ENCODE measurements at places on chromosomes 11 and 22. TPM values are rescaled to one million over a fixed set of nuclear protein-coding genes. Genes with fewer than 3 reads are reported as not detected.

Gene JAML
- total RNA-seq, result 5.3 TPM

DNA sequence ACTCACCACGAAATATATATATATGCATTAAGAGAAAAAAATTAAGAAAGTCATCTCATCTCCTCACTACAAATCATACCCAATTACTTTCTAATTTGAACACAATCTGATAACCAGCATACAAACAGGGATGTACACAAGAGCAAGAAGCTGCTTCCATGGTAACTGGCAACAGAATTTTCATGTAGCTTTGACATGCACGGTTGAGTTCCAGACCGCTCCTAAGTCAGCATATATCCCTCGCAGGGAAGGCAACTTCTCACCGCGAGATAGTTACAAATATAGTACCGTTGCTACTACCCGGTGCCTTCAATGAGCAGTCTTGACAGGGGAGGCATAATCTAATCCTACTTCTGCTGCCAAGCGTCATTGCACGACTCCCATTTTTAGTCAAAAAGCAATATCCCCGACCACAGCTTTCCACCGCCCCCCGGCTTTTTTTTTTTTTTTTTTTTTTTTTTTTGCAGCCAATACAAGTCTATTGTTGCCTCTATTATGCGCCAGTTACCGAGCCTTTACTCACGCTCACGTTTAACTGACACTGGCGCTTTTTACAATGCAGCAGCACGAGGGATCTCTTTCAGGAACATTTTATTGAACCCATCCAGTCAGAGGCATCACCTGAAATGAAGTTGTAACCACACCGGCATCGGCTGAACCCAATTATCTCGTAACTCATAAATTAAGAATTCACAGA is 2.2 kb downstream of the CADM1 start:
- DNase-seq, result no peak

Gene ASRGL1
- 8.1 TPM for total RNA-seq

Gene NCAM1
- 150 TPM for total RNA-seq

GRCh38 chr11:57370251-57370650 is 10.7 kb downstream of the PRG3 start:
- DNase-seq, result no peak

Gene DCHS1
- 14.4 TPM for total RNA-seq

DNA sequence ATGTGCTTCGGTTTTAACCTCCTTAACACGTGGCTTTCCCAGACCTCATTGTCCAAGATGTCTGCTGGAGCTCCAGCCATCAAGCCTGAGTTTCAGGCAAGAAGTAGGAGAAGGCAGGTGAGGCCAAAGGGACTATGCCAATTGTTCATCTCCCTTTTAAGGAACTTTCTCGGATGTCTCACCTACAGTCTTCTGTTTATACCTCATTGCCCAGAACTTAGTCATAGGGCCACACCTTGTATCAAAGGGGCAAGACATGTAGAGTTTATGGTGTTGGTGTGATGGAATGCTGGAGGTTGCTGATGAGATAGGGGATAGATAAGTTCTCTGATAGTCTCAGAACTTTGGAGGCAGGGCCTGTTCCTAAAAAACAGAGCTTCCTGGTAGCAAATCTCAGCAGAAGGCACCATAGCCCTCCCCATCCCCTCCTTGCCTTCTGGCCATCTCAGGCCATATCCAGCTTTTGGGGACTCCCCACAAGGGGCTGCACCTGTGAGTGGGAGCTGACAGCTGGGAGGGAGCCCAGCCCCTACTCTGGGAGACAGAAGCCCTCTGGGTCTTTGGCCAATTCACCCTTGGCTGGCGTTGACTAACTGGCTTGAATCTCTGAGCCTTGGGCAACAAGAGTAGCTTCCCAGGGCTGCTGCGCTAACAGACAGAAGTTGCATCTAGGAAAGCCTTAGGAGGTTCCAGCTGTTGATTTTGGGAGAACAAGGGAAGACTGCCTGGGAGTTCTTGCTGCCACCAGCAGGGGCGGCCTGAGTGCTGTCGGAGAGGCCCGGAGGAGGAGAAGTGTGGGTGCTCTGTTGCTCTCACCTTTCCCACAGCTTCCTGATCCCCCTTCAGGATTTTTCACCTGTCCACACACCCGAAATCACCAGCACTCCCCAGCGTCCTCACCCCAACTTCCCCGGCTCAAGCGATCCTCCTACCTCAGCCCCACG is 149.8 kb upstream of the THY1 start:
- no peak for DNase-seq

Gene ANO3
- 0.73 TPM for total RNA-seq

GRCh38 chr11:87127101-87127500 is 89.4 kb downstream of the TMEM135 start:
- DNase-seq, result no peak
